Mucosa of gallbladder (tissue), 1 donor: ENCODE measurements at places on chromosomes 16 and 17. TPM values are rescaled to one million over a fixed set of nuclear protein-coding genes. Genes with fewer than 3 reads are reported as not detected.

GRCh38 chr17:69103557-69104233, 38.0 kb downstream of the ABCA6 start:
- DNase-seq, result no peak

- DNase-seq, result no peak
Observed at GRCh38 chr17:45784293-45784740, at the start of gene CRHR1. Gene CRHR1 (plus strand): TSS chr17:45784320. CDS start chr17:45784545, 225 bp downstream.

- DNase-seq, result no peak
Observed at GRCh38 chr17:82193520-82194220, 19.0 kb downstream of the CCDC57 start.

- no peak for DNase-seq
Observed at GRCh38 chr17:1029922-1030644, 33.2 kb downstream of the TIMM22 start.

DNA sequence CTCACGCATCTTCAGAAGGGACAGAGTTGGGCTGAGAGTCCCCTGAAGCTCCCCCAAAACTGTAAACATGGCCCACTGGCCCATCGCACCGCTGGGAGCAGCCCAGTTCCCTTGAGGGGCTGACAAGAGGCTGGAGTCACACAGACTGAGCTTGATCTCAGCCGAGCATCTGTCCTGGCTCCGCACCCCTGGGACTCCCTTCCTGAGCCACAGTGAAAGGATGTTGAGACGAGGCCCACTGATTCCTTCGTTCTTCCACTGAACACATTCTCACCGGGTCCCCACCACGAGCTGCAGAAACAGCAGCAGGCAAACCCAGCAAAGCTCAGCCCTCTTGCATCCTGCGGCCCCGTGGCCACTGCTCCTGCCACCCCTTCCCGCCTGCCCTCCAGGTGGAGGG, 145.9 kb upstream of the CIBAR2 start:
- no peak for DNase-seq

GRCh38 chr16:84700446-84701300, 873 bp downstream of the USP10 start:
- no peak for DNase-seq

GRCh38 chr16:47229053-47230050, 85.6 kb upstream of the NETO2 start:
- DNase-seq, result no peak

DNA sequence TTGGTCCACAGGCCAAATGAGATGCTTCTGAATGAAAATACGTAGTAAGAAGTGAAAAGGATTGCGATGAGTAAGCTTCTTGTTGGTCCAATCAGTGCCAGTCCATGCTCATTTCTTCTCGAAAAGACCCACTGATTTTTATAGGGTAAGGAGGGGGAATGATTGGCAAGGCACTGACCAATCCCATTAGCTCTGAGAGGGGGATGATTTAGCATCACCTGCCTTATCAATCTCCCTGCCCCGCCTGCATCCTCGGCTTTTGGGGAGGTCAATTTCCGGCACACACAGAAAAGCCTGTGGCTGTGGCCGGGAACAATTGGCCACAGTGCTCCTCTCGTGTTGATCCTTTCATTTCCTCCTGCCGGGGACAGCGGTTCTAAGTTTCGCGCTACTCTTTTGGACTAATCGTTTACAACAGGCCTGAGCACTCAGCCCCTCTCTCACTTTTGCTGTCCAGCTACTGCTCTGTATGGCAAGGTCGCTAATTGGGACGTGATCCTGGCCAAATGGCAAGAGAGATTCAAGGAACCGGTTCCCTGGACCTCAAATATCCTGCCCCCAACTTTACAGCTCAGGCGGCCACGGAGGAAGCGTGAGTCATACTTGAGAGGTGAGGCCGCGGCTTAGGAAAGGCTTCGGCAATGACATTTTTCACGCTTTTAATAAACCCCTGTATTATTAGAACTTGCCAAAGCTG, 43.1 kb downstream of the TBX4 start:
- DNase-seq, result no peak

- DNase-seq, result no peak
Observed at GRCh38 chr17:76696763-76697701, 13.7 kb downstream of the MXRA7 start.

- DNase-seq, result peak; percentile 68
Observed at GRCh38 chr17:60941028-60941427, 263.4 kb downstream of the BCAS3 start.

ALDH3A1 gene
- total RNA-seq, result 3.4 TPM

DNA sequence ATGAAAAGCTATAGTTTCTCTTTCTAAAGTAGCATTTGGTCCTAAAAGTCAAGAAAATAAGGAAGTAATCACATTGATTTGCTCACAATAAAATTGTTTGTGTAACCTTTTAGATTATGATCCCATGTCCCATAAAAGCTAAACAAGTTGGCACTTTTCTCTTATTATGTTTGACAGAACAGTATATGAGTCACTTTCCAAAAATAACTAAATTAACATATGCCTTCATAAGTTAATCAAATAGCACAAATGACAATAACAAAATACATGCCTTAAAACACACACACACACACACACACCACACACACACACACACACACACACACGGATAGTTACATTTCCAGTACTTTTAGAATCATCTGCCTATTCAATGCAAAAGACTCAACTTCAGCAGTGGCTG, 2.8 kb downstream of the MED13 start:
- no peak for DNase-seq

GRCh38 chr16:4260360-4260759, 12.5 kb downstream of the TFAP4 start:
- peak; percentile 83 for DNase-seq

- DNase-seq, result peak; percentile 33
Observed at GRCh38 chr17:13337864-13338371, 263.8 kb downstream of the HS3ST3A1 start.

ABCA6 gene
- 15.6 TPM for total RNA-seq

IL34 gene
- total RNA-seq, result 3.5 TPM

DNA sequence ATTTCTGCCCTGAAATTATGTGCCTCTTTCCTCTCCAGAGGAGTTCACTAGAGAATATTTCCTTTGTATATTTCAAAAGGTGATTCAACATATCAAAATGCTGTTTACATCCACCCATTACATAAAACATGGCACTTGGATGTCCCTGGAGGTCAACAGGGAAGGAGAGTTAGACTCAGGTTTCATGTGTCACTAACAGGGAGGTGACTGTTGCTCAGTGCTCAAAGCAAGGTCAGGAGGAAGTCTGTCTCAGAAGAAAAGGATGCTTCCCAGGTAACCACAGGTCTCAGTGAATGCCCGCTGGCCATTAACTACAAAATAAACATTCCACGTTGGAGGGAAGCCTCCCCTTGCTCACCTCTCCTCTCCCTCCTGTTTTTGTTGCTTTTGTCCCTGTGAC, 198.6 kb downstream of the AXIN2 start:
- DNase-seq, result no peak

GRCh38 chr17:82217120-82217529, 4.5 kb upstream of the CCDC57 start:
- no peak for DNase-seq

MYH4 gene
- not detected for total RNA-seq

GPRC5C gene
- total RNA-seq, result 148 TPM

LGALS9B gene
- total RNA-seq, result 10.9 TPM

UBB gene
- total RNA-seq, result 2,437 TPM

DNA sequence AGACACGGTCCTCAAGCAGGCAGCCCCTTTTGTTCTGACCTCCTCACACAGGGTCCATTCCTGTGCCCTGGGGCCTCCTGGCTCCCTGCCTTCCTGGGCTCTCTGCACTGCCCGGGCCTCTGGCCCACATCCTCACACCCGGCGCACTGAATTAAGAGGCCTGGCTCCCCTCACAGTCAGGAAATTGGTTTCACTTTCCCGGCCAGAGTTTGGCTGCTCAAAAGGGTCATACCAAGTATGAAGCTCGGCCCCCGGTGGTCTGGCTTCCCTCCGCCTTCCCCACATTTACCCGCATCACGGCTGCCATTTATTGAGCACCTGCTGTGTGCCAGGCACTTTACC, 220.0 kb downstream of the NTN1 start:
- DNase-seq, result peak; percentile 38

- no peak for DNase-seq
Observed at GRCh38 chr16:14011846-14012245, 59.3 kb upstream of the MRTFB start.

SLC6A2 gene
- 0.23 TPM for total RNA-seq

XAF1 gene
- total RNA-seq, result 54.4 TPM

GRCh38 chr17:67554634-67555033, 163.1 kb upstream of the NOL11 start:
- no peak for DNase-seq

- no peak for DNase-seq
Observed at GRCh38 chr16:48180868-48181480, 25.2 kb upstream of the ABCC12 start.

- no peak for DNase-seq
Observed at GRCh38 chr16:61842666-61843065, 193.6 kb downstream of the CDH8 start.

- DNase-seq, result no peak
Observed at GRCh38 chr17:47660064-47660492, 10.4 kb downstream of the KPNB1 start.

DNA sequence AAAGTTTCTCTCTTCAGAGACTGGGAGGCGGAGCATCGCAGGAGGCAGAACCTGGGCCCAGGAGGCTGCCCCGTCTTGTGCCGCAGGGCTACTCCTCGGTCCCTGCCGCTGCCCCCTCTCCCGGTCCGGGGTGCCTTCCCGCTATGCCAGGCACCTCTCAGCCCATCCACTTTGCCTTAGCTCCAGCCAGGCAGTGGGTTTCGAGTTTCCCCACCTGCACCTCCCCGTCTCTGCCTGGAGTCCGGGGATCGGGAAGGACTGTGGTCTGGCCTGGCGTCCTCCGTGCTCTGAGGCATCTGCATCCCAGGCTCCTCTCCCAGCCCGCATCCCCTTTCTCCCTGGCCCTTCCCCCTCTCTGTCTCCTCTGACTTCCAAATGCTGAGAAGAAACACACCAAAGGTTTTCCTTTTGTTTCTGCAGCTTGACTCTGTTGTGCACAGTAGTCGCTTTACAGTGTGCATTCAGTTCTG, 26.8 kb upstream of the PIK3R6 start:
- no peak for DNase-seq

DNA sequence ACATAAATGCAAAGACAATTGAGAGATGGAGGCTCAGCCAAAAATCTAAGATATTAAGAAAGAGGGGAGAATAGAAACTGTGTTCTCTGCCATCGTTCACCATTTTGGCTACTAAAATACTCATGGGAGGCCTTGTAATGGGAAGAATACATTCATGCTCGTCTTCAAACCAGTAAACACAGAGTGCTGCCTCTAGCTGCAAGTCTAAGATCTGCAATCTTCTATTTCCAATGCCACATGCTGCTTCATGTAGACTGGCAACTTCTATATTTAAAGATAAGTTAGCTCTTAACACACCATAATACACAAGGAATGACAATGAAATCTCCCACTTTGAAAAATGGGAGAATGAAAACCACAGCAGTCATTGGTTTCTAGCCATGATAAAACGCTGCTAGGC, 387.3 kb downstream of the HS3ST3B1 start:
- DNase-seq, result no peak

GRCh38 chr16:61820398-61820797, 215.8 kb downstream of the CDH8 start:
- DNase-seq, result no peak

GRCh38 chr16:28106467-28107215, 43.1 kb upstream of the GSG1L start:
- DNase-seq, result no peak

RAP1GAP2 gene
- total RNA-seq, result 32.8 TPM
